ENCODE measurements at places on chromosomes 16 and 17.

GRCh38 chr16:69424935-69425784 lies 741 bp downstream of the CYB5B start:
- DNase-seq: no peak

DNA sequence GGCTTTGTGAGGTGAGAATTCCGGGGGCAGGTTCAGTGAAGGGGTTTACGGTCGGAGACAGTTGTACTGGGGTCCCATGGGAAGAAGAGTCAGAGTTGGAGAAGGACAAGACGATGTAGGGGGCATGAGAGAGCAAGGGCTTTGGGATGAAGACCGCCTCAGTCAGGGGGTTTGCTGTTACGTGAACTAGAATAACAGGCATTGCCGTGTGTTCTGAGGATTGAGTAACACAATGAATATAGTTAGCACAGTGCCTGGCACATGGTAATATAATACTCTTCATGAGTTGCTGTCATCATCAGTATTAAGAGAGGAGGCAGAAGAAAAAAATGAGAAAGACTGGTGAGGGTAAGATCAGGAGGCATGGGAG lies 577 bp downstream of the ZNF646 start:
- DNase-seq: no peak

DNA sequence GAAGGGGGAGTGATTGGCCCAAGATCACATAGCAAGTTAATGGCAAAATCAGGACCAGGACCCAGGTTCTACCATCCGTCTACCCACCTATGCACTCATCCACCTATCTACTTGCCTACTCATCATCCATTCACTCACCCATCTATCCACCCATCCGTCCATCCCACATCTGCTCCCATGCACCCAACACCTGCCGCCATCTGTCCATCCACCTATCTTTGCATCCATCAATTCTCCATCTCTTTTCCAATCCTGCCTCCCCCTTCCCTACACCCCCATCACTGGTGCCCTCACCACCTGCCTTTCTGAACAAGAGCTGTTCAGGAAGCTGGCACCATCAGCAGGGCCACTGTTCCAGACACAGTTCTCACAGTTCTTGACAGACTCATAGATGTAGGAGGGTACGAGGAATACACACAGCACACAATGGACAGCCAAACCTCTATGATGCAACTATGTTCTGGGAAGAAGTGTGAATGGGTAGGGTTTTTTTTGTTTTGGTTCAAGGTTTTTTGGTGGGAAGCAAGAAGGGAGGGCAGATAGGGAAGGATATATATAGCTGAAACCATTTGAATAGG lies 4.5 kb downstream of the SAMD14 start:
- DNase-seq: no peak

GRCh38 chr17:13102477-13102876 lies 84.7 kb upstream of the ELAC2 start:
- no peak for DNase-seq

DNA sequence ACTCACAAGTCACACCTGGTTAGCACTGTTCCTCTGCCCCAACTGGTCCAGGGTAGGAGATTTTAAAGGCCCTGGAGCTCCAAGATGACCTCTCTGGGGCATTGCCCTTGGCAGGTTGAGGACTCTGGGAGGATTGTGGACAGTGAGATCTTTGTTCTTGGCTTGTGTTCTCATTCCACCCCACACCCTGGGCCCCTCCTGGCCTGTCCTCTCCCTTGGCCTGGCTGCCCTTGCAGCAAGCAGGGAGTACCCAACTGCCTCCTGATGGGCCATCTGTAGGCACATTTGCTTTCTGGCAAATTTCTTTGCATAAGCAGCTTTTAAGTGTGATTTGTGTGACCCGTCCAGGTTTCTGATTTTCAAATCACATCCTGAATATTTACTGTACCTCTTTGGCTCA lies 239.6 kb downstream of the UTP18 start:
- DNase-seq: no peak

All from stimulated activated CD8-positive, alpha-beta memory T cell treated with anti-CD3 and anti-CD28 coated beads, Interleukin-2, amount 100 ng/mL, for 1 hour (primary cell).